ENCODE measurements at places on chromosomes 12 and 14. TPM values are rescaled to one million over a fixed set of nuclear protein-coding genes. Genes with fewer than 3 reads are reported as not detected.

The B3GNT4 gene
- total RNA-seq, result not detected

The TMEM52B gene
- total RNA-seq, result 0.51 TPM

The STYK1 gene
- total RNA-seq, result 0.12 TPM

The TESPA1 gene
- not detected for total RNA-seq

The LRIG3 gene
- 7.3 TPM for total RNA-seq

The HEBP1 gene
- 30.0 TPM for total RNA-seq

DNA sequence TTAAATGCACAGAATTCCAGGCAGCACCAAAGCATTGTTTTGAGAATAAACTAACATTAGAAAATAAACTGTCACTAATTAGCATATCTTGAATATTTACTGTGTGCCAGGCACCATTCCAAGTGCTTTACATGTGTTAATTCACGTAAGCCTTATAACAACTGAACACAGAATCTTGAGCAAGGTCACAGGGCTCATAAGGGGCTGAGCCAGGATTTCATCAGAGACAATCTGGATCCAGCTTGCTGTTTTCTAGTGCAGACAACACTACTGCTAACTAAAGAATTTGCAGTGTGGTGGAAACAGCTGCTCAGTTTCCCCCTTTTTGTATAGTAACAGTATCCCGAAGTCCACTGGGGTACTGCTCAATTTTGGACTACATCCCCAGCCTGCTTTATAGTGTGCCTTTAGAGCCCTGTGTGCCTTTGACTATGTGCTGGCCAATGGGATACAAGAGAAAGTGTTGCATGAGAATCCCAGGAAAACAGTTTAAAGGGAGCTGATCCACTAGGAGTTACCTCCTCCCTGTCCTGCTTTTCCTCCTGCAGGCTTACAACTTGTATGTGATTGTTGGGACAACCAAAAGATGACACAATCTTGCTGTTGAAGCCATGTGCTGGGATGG lies 36.0 kb upstream of the RMST start:
- DNase-seq, result no peak

- peak; percentile 93 for DNase-seq
Measured at GRCh38 chr14:68939893-68940613, 39.0 kb downstream of the ACTN1 start.

DNA sequence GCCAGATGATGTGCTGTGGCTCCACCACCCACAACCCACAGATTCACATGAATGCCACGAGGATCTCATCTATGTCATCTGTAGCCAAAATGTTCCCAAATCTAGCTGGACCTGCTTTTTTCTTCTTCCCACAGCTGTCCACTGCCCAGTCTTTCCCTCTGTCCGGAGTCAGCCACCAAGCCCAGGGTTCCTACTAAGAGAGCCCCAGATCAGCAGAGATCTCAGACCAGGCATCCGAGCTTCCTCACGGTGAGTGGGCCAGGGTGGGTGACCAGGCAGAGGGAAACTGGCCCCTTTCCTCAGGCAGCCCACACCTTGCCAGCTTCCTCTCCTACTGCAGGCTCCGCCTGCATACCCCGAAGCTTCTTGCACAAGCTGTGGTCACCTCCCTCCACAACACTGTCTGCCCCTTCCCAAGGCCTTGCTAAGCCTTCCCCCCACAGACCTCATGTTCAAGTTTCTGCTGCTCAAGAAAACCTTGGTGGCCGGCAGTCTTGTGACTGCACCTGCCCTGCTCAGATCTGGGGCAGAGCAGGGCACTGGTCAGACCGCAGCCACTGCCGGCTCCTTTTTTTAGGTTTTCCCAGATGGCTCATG lies 81.4 kb downstream of the ACTN1 start:
- no peak for DNase-seq

GRCh38 chr14:28635387-28635786 lies 131.2 kb upstream of the FOXG1 start:
- no peak for DNase-seq

DNA sequence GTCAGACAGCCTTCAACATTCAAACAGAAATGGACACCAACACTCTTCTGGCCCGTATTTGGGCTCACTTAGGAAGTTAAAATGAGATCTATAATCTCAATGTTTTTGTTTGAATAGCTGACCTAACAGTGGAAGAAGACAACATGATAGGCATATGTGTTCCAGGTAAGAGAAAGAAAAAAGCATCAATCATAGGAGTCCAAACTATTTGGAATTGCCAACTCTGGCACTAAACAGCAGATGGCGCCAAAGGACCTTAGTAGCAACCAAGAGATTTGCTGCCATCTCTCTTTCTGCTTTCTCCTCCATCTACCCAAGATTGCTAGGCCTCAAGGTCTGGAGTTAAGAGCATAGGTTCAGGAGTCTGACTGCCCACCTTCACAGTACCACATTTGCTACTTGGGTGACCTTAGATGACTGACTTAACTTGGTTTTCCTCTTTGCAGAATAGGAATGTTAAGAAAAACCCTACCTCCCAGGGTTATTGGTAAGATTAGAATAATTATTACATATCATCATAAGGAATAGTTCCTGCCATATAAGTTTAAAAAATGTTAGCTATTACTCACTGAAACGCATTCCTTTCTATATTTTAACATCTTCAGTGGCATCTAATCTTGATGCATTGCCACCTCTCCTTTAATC lies 30.2 kb downstream of the PEX5 start:
- peak; percentile 71 for DNase-seq

DNA sequence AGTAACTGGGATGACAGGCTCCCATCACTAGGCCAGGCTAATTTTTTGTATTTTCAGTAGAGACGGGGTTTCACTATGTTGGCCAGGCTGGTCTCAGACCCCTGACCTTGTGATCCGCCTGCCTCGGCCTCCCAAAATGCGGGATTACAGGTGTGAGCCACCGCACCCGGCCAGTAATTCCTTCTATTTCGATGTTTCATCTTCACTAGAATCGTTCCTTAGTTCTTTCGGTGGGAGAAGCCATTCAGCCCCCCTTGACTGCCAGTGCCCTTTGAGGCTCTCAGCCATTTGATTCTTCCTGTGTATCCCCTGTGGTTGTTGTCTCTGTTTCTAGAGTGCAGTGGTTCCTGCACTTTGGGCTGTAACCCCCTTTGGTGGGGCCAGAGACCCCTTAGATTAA lies 174.1 kb downstream of the ETV6 start:
- DNase-seq, result no peak

GRCh38 chr14:69664865-69665526 lies 53.6 kb downstream of the SUSD6 start:
- DNase-seq, result no peak

- DNase-seq, result no peak
Measured at GRCh38 chr14:104267895-104268294, 129.5 kb downstream of the KIF26A start.

GRCh38 chr12:46657453-46658411 lies 168.1 kb downstream of the SLC38A4 start:
- no peak for DNase-seq

DNA sequence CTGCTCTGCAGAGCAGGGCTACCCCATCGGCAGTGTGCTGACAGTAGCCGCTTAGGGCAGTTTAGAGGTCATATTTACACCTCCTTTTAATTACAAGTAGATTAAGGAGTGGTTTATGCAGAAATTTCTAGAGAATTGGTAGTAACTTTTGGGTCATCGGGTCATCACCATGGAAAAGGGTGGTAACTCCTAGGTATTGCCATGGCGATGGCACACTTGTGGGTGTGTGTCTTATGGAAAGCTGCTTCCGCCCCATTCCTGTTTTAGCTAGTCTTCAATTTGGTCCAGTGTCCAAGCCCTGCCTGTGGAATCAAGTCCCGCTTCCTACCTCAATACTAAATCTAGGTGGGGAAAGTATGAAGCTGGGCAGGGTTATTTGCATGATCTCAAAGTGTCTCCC lies 29.5 kb upstream of the ZNF740 start:
- DNase-seq, result no peak

- DNase-seq, result no peak
Measured at GRCh38 chr14:72894623-72895378, 900 bp upstream of the DPF3 start.

DNA sequence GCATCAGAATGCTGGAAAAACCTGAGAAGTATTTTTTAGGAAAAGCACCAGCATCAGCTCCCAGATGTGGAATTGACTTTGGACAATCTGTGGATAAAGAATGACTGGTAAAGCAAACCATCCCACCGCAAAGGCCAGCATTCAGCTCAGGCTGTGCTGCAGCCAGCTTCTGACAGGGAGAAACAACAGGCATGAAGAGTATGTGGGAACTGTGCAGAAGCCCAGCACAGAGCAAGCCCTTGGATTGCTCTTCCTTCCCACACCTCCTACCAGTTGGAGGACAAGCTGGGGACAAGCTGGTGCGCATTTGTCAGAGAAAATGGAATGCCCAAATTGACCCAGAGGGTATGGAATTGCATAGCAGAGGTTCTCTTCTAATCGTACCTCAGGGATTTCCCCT lies 228.1 kb downstream of the ANO2 start:
- peak; percentile 42 for DNase-seq

GRCh38 chr14:32078858-32079216 lies 1.7 kb downstream of the ARHGAP5 start:
- DNase-seq, result no peak

DNA sequence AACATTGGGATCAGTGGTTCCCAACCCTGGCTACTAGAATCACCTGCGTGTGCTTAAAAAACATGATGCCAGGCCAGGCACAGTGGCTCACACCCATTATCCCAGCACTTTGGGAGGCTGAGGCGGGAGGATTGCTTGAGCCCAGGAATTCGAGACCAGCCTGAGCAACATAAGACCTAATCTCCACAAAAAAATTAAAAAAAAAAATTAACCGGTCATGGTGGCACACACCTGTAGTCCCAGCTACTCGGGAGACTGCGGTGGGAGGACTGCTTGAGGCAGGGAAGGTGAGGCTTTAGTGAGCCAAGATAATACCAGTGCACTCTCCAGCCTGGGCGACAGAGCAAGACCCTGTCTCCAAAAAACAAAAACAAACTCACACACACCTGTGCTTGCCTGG lies 2.0 kb downstream of the KCTD10 start:
- DNase-seq, result no peak

- DNase-seq, result no peak
Measured at GRCh38 chr12:77232045-77232444, 166.7 kb upstream of the E2F7 start.
